Activated CD4-positive, alpha-beta T cell treated with anti-CD3 and anti-CD28 coated beads, Interleukin-2, Interleukin-4, amounts not matched to agents 100 ng/mL and 50 ng/mL, durations not matched to agents 16 hours and 8 hours (primary cell): ENCODE measurements at places on chromosomes 6 and 20.

- DNase-seq, result no peak
Measured at GRCh38 chr6:93394471-93394870, 24.9 kb downstream of the EPHA7 start.

- no peak for DNase-seq
Measured at GRCh38 chr6:169326067-169326799, 72.6 kb upstream of the THBS2 start.

DNA sequence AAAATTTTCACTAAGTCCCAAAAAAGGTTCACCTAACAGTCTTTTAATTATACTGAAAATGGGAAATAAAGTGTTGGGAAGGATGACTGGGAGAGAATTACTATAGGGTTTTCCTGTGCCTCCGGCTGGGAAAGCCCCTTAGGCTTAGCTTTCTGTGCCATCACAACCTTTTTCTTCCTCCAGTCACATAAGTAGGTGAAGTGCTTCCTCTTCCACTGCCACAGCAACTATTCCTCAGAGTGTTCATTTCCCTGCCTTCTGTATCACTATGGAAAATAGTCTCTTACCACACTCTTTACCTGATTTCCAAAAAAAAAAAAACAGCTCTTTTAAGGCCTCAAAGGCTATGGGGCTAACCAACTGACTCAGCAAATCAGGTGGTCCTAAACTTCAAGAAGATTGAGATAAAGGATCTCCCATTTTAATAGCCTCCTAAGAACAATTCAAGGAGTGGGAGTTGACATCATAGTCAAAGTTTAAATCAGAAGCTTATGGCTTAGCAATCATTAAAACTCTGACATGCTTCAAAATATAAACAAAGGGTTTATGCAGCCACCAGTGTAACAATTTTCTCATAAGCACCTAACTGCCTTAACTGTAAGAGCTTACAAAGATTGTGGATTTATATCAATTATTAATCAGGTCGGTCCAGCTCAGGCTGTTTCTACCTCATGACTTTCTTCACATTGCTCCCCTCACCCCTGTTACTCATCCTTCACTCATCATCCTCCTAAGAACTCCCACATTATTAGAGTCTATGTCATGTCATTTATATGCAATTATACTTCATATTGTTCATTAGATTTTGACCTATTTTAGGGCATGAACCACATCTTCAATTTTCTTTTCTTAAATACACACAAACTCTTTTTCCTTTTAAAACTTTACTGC, 95.3 kb downstream of the RNGTT start:
- DNase-seq, result no peak

DNA sequence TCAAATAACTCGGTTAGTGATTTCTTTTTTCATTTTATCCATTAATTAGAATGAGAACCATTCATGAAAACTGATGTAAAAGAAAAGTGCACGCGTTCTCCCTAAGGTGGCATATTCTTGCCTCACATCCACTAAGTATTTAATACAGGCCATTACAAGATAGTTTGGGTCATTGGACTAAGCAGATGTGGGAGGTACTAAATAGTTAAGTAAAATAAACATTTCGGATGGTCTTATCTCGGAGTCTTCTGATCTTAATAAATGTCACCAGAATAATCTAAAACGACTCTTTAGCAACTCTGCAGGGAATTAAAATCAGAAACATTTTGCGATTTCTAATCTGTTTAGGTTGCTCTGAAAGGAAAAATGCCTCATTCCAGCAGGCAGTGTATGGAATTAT, 78.7 kb downstream of the RFX6 start:
- DNase-seq, result no peak

DNA sequence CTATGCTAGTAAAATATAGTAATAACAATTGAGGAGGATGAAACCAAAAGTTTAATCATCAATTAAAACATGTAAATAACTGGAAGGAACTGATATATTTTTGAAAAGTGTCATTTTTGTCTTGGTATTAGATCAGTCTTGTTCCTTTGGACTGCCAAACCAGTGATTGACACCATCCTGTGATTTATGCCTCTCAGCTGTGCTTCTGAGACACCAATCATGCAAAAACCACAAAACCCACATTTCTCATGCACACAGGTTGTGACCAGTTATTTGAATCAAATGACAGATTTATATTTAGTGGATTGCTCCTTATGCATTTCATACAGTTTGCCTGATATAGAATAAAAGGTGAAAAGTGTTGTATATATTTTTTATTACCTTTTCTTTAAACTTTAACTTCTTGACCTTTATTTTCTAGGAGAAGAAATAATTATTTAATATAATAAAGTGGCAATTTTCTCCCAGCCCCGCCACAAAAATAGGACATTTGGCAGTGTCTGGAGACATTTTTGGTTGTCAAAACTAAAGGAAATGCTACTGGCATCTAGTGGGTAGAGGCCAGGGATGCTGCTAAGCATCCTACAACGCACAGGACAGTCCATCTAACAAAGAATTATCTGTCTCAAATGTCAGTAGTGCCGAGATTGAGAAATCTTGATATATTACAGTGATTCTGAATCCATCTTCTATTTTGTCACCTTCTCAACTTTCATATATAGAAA, 383.6 kb downstream of the BCKDHB start:
- DNase-seq, result no peak

DNA sequence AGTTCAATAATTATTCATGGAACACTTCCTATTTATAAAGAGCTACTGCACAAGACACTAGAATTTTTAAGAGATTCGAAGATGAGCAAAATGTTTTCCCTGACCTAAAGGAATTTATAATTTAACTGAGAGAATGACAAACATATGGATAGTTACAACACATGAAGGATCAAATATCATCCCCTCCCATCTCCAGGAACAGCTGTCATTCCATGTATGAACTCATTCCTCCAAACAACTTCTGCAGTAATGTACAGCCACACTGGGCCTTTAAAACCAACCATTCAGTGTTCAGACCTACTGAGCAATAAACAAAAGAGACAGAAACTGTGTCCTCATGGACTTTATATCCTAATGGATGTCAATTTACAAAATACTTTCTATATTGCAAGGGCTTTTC, 87.8 kb downstream of the KIF16B start:
- DNase-seq, result no peak

- DNase-seq, result no peak
Measured at GRCh38 chr20:933029-933428, 16.9 kb upstream of the ANGPT4 start.

- no peak for DNase-seq
Measured at GRCh38 chr20:63310265-63310991, 17.4 kb downstream of the COL20A1 start.

DNA sequence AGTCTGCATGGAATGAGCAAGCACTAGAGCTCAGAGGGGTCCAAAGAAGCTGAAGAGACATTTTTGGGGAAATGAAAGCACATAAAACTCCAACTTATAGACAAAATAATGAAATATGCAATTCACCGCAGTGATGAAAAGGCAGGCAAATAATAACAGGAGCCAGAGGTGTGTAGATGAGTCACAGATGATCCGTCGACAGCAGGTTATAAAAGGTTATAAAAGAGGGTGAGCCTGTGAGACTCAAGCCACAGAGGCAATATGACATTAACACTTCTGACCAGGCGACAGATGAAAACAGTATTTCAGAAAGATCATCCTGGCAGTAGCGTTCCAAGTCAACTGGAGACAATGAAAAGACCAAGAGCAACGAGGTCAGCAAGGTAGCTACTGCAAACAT, 35.8 kb upstream of the ANKRD60 start:
- DNase-seq, result no peak

DNA sequence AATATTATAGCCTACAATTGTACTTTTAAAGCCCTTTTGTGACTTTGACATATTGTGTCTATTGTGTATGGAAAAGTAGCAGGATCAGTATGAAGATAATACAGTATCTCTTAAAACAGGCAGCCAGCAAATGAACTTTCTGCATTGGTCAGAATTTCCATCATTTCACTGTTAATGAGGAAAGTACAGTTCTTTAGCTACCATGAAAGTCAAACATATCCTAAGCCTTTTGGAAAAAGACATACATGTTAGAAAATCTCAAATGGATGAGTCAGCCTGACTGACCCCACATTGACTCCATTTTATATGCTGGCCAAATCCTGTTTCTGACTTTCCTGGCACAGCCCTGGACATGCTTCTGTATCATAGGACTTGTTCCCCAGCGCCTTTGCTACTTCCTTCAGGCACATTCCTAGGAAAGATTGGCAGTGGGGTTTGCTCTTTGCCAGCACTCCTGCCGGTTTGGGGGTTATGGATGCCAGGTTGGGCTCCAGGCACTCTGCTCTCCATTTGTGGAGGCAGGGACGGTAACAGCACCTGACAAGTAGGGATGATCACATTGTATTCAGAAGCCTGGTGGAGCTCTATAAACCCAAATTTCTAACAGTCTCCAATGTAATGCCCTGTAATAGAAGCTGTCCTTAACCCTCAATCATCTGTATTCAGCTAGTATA, 43.7 kb downstream of the TOP1 start:
- DNase-seq, result no peak

DNA sequence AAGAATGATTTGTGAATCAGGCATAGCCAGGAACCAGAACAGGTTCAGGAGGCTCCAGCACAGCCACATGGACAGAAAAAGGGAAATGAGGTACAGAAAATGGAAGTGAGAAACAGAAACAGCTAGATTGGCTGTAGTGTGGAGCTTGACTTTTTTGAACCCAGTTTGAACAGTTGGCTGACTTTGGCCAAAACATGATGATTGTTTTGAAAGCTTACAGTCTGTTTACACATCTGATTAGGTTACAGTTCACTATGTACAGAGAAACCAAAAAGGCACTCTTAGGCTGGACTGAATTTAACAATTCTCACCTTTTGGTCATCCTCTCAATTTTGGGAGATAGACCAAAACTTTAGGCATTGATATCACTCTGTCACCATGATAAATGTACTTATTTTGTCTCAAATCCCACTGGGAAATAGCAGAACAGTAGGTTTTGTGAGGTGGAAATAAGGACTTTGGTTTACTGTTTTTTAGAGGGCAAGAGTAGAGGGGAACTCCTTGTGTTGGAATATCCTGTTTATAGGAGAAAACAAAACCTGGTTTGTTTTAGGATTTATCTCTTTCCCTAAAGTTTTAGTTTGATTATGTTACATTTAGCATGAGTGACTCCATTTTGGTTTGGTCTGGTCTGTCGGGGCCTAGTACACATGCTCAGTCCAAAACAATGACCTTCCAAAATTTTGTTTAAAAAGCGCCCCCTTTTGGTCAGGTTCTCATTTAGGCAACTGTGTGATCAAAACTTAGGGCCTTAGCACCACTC, 123.1 kb downstream of the OLIG3 start:
- DNase-seq, result peak; percentile 3
